SJSA1 (cell line): ENCODE measurements at places on chromosomes 11 and 22. TPM values are rescaled to one million over a fixed set of nuclear protein-coding genes. Genes with fewer than 3 reads are reported as not detected.
A peak's percentile ranks its signal among the peaks of the same experiment; 100 is the strongest.

GRCh38 chr22:42993651-42994275, 21.2 kb downstream of the PACSIN2 start:
- no peak overlapping the region for H3K4me3 ChIP-seq
- peaks cover 8% of the 10 kb centered on the region for H3K36me3 ChIP-seq
- DNase-seq = no peak
- H3K4me1 ChIP-seq = peaks cover 90% of the 10 kb centered on the region
- peak overlapping the region; percentile 41 for H3K27ac ChIP-seq

DNA sequence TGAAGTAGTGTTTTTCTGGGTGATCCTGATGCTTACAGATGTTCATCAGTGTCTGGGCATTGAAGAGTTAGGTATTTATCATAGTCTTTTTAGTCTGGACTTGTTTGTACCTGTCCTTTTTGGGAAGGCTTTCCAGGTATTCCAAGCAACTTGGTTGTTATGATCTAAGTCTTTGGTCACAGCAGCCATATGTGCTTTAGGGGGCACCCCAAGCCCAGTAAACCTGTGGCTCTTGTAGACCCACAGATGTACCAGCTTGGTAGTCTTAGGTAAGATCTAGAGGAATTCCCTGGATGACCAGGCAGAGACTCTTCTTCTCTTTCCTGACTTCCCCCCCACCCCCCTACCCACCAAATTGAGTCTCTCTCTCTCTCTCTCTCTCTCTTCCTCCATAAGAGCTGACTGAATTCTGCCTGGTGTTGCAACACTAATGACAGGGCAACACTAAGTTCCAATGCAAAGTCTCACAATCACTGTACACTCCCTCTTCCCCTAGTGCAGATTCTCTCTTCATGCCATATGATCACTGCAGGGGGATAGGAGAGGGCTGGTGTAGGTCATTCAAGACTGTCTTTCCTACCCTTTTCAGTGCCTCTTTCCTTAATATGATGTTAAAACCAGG, 24.5 kb upstream of the MMP8 start:
- H3K4me3 ChIP-seq = no peak overlapping the region
- H3K27me3 ChIP-seq = no peaks in the 10 kb centered on the region
- DNase-seq = no peak
- H3K4me1 ChIP-seq = no peaks in the 10 kb centered on the region

- H3K27ac ChIP-seq = no peak overlapping the region
- no peak for DNase-seq
- H3K36me3 ChIP-seq = peaks cover 90% of the 10 kb centered on the region
- H3K4me1 ChIP-seq = no peaks in the 10 kb centered on the region
These were observed 19.2 kb upstream of the FNBP4 start for GRCh38 chr11:47786373-47786772.

- H3K36me3 ChIP-seq = no peaks in the 10 kb centered on the region
- H3K4me3 ChIP-seq = no peak overlapping the region
- H3K27me3 ChIP-seq = peaks cover 45% of the 10 kb centered on the region
These were observed 13.9 kb downstream of the RTN4RL2 start for GRCh38 chr11:57474017-57474802.

PIWIL4 gene
- 0.05 TPM in 1 of 2 replicates, not detected in the other for total RNA-seq

PNPLA5 gene
- total RNA-seq = not detected in 2 replicates

SCN4B gene
- total RNA-seq = not detected in 2 replicates
